ENCODE measurements at places on chromosomes 13 and 19.

GRCh38 chr13:84894749-84895148 lies 904.5 kb downstream of the SLITRK6 start:
- no peak for DNase-seq

- no peak for DNase-seq
Observed at GRCh38 chr19:11164296-11164695, 8.7 kb upstream of the SPC24 start.

GRCh38 chr19:2720777-2721569 lies at the start of gene DIRAS1:
DIRAS1 (minus strand) TSS chr19:2721372; CDS start chr19:2717806, 3,566 bp downstream.
- no peak for DNase-seq

DNA sequence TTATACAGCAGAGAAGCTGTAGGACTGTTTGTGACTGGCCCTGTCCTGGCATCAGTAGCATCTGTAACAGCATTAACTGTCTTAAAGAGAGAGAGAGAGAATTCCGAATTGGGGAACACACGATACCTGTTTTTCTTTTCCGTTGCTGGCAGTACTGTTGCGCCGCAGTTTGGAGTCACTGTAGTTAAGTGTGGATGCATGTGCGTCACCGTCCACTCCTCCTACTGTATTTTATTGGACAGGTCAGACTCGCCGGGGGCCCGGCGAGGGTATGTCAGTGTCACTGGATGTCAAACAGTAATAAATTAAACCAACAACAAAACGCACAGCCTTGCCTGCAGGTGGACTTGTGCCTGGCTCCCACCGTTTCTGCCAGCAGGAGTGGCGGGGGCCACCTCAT lies 27.3 kb upstream of the LDLR start:
- DNase-seq = no peak

- DNase-seq = no peak
Observed at GRCh38 chr13:21060338-21061028, 903 bp downstream of the LATS2 start.

DNA sequence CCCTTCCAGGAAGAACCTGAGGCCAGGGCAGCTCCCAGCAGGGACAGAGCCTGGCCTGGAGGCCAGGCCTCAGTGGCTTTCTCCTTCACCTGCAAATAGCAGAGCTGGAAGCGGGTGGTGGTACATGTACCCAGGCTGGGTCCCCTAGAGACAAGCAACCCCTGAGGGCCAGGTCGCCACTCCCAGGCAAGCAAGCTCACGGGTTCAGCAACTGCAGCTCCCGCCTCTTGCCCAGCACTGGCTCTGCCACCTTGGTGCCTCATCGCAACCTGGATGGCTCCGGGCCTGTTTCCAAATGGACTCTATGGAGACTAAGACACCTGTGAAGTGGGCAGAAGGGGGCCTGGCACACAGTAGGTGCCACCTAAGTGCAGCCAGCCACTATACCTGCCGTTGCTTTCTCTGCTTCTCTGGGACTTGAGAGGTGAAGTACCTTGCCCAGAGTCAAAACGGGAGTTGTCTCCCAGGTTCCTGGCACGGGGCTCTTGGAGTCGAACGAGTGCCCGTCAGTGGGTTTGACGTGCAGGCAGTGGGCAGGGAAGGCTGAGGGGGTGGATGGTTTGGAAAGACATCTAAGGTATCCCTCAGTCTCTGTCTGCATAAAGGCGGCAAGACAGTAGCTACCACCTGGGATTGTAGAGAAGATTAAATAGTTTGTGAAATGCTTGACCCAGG lies 2.4 kb upstream of the PLPP2 start:
- no peak for DNase-seq

DNA sequence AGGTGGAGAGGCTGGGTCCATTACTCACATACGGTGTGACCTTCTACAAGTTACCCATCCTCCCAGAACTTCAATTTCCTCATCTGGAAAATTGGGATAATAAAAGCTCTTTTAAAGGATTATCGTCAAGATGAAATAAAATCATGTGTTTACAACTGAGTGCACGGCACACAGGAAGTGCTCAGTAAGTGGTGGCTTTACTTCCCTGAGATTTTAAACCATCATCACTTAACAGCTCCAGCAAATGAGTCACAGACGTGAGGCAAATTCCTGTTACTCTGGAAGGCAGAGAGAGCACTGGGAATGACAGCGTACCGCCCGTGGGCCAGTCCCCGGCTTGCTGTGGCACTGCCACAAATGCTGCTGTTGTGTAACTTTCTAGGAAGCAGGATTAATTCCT lies 64.1 kb downstream of the MRPL57 start:
- DNase-seq = no peak

GRCh38 chr13:51323824-51324511 lies 15.5 kb upstream of the SERPINE3 start:
- DNase-seq = no peak

GRCh38 chr19:17235300-17235970 lies 9.4 kb downstream of the OCEL1 start:
- DNase-seq = no peak

GRCh38 chr19:21474671-21475181 lies 30.7 kb upstream of the ZNF429 start:
- DNase-seq = no peak

GRCh38 chr19:30069535-30070197 lies 127.6 kb downstream of the URI1 start:
- DNase-seq = no peak

- no peak for DNase-seq
Observed at GRCh38 chr13:25987987-25988386, 63.8 kb downstream of the SHISA2 start.

DNA sequence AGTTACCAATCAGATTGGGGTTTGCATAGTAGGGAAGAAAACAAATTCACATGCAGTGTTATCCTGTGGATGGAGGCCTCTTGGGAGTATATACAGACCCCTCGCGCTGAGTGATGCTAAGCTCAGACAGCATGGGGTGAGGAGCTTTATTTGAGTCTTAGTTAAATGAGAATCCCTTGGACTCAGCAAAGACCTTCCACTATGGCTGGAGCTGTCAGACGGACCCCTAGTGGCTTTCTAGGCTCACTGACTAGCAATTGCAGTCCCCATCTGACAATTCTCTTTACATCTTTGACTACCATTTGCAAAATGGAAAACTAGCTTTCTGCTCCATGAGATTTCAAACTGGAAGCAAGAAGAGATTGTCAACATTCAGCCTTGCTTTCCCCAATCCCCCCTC lies 90.4 kb downstream of the STOML3 start:
- peak; percentile 48 for DNase-seq

DNA sequence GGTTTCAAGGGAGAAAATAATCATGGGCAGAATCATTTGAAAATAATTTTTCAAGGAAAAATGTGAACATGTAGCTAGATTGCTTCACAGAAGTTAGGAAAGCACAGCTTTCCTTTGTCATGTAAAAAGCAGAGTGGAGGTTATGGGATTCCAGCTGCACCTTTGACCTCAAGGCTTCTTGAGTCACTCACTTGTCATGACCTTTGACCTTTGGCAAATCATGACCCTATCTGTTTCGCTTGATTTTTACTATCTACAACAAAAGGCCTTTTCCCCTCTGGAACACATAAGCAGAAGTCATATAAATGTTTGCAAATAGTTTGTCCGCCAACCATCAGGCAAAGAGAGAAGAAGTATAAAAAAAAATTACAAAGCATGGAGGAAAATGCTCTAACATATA lies 210.7 kb upstream of the MIR17HG start:
- DNase-seq = no peak

- DNase-seq = no peak
Observed at GRCh38 chr13:72620874-72621273, 106.6 kb downstream of the MZT1 start.

DNA sequence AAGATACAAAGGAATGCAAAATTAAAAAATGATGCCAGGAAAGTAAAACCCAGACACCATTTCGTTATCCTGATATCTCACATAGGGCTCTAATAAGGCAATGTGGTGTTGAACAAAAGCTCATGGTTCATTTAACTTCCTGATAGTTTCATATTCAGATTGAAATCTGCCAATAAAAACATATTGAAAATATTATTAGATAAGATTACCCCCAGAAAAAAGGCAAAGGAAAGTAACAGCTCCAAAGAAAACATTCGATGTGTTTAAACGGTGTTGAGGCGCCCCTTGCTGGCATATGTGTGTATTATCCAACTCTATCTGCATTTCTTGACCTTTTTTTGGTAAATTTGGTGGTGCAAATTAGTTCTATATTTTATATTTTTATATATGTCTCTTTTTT lies 75.9 kb downstream of the ESD start:
- DNase-seq = no peak

DNA sequence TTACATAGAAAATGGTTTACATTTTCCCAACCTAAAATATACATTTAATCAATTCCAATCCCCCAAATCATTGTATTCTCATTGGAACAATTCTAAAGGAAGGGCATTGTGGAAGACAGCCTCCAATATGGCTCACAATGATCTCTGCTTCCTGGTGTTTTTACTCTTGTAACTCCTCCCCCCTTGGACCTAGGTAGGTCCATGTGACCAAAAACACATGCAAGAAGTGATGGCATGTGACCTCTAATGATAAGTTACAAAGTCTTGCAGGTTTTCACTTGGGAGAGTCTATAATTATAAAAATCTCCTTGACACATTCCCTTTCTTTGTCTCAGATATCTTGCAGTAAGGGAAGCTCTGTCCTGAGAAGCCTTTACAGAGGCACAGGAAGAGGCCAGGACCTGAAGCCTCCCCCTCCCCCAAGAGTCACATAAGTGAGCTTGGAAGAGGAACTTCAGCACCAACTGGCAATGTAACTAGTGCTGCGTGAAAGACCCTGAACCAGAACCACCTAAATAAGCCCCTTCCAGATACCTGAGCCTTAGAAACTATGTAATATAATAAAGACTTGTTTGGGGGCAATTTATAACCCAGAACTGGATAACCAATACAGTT lies 816.2 kb upstream of the ATXN8OS start:
- DNase-seq = no peak

DNA sequence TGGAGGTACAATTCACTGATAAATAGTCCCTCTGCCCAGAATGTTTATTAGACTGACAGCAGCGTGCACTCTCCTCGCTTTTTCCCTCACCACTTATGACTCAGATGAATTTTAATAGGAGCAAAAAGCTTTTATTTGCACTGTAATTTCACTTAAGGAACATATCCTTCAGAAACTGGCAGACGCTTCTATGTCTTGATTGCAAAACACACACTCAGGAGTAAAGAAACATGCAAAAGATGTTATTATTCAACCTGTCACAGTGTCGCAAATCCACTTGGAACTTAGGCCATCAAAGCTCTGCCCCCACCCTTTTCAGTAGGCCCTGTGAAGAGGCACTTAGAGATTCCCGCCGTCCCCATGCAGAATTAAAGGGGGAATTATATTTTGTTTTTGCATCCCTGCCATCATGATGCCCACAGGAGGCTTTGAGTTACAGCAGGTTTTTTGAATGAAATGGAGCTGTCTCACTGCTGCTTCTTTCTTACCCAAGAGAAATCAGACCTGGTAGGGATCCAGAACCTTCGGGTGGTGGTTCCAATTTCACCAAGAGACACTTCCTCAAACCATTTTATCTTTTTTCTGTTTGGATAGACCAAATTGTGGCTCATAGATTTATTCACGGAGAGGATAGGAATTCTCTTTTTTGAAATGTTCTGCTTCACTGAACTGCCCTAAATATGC lies 74.5 kb downstream of the GGACT start:
- DNase-seq = no peak

GRCh38 chr13:37068962-37069361 lies 9.5 kb upstream of the SUPT20H start:
- DNase-seq = no peak

GRCh38 chr13:38570706-38571105 lies 116.2 kb upstream of the FREM2 start:
- no peak for DNase-seq

GRCh38 chr13:44220948-44221347 lies 152.7 kb upstream of the SERP2 start:
- DNase-seq = no peak

DNA sequence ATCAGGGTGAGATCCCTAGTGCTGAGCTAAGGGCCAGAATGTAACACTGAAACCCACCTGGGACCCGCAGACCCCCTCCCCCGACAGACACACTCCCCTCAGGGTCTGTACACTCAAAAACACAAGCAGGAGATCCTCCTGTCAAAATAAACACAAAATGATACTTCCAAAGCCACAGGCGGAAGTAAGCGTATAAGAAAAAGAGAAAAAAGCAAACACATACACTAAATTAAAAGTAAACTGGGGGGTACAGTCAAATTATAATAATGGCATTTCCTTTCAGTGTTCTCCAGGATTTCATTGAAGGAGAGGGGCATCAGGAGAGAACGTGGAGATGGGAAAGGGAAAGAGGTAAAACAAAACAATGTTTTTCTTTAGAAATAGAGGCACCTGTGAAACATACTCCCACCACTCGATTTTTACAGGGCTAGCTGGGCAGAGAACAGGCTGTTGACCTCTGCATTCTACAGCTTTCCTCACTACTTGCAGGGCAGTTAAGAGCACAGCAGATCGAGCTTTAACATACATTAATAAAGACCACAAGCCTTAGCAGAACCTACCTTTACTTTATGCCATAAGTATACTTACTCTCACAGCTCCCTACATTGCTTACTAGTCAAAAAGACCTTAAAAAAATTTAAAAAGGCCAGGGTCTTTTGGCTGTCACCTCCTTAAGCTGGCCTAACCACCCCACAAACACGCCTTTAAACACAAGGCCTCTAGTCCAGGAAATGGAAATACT lies 5.3 kb downstream of the ZIC5 start:
- no peak for DNase-seq

GRCh38 chr13:39612023-39612637 lies 9.1 kb upstream of the LHFPL6 start:
- DNase-seq = peak; percentile 24

DNA sequence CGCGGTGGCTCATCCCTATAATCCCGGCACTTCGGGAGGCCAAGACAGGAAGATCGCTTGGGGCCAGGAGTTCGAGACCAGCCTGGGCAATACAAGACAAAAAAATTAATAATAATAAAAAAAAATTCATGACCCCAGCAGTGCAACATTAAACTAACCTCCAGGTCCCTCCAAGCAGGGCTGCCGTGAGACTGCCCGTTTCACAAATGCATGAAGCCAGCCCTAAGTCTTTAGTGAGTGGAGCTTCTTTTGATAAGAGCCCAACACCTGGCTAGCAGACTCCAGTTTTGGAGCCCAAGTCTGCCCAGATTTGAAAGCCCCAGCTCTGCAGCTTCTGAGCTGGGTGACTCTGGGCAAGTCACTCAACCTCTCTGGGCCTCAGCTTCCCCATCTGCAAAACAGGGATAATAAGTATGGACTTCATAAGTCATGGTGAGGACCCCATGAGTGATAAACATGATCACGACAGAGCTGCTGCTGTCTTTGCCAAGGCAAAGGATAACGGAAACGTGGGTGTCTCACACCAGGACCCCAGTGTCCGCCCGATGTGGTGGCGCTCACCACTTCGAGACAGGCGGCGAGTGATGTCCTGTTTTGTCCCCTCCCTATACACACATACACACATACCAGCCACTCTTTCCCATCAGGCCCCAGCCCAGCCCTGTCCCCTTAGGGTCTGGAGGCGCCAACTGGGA lies 38.4 kb upstream of the NANOS3 start:
- DNase-seq = no peak

Measured in D721Med (cell line).